ENCODE measurements at places on chromosomes 13 and 19. TPM values are rescaled to one million over a fixed set of nuclear protein-coding genes. Genes with fewer than 3 reads are reported as not detected.

BCAM gene
- not detected for total RNA-seq

LIM2 gene
- not detected for total RNA-seq

- no peak overlapping the region for H3K27ac ChIP-seq
- no peaks in the 10 kb centered on the region for H3K36me3 ChIP-seq
Measured at GRCh38 chr13:95608640-95609323, 35.7 kb downstream of the DZIP1 start.

NUP58 gene
- 83.0 TPM for total RNA-seq

RAX2 gene
- not detected for total RNA-seq

- H3K27ac ChIP-seq = no peak overlapping the region
- no peak for DNase-seq
- peaks cover 13% of the 10 kb centered on the region for H3K36me3 ChIP-seq
- peaks cover 2% of the 10 kb centered on the region for H3K4me1 ChIP-seq
Measured at GRCh38 chr13:112831196-112831595, 137.8 kb upstream of the MCF2L start.

ECSIT gene
- 37.1 TPM for total RNA-seq

DNA sequence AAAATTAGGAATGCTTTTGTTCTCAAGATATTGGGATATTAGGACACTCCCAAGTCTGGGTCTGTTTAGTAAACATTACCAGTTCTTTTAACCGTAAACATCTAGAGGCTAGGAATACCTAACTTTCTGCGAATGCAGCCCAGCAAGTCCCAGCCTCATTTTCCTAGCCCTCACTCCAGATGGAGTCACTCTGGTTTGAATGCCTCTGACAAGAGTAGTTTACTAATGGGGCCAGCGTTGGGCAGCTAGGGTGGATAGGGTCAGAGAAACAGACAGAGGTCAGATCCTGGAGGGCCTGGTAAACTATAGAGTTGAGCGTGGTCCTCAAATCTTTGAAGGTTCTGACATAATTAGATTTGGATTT is 53.6 kb downstream of the WDFY2 start:
- peaks cover 2% of the 10 kb centered on the region for H3K36me3 ChIP-seq
- H3K27me3 ChIP-seq = no peaks in the 10 kb centered on the region
- no peak overlapping the region for H3K4me3 ChIP-seq

ZNF709 gene
- 5.0 TPM for total RNA-seq

MYO1F gene
- 332 TPM for total RNA-seq

DNA sequence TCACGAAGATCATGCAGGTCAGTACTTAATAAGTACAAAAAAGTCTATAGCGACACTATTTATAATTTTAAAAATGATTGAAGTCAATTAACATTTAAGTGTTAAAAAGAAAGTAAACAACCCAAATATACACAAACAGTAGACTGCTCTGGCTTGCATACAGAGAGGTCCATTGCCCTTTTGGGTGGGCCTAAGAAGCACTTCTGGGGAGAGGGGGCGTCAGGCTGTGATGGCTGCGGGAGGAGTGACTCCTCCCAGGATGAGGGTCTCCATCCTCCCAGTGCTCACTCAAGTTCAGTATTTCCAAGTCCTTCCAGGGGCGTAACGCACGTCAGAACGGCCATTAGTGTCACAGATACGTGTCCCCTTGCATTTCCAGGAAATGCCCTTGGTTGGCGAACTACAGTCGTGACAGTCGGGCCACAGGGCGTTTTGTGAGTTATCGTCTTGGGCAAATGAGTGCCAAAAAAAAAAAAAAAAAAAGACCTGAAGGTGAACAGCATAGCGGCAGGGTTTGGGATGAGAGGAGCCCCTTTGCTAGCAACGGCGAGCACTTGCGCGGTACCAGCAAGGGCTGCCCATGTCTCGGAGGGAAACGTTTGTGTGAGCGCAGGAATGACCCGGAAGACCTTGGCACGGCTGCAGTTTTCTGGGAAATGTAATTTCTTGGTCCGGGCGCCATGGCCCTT is at the start of gene SCGB2B2:
Gene SCGB2B2 (minus strand): TSS at position 463 of the 689 bp plus-strand sequence. CDS start 82,596 bp downstream, outside the sequence.
- peak within 1 kb of the TSS; percentile 92 for H3K27ac ChIP-seq
- H3K36me3 ChIP-seq = peaks cover 45% of the 10 kb centered on the region
- DNase-seq = peak; percentile 69
- H3K4me1 ChIP-seq = peaks cover 11% of the 10 kb centered on the region
- peaks cover 4% of the 10 kb centered on the region for H3K27me3 ChIP-seq
- H3K4me3 ChIP-seq = peak within 1 kb of the TSS; percentile 91

DNA sequence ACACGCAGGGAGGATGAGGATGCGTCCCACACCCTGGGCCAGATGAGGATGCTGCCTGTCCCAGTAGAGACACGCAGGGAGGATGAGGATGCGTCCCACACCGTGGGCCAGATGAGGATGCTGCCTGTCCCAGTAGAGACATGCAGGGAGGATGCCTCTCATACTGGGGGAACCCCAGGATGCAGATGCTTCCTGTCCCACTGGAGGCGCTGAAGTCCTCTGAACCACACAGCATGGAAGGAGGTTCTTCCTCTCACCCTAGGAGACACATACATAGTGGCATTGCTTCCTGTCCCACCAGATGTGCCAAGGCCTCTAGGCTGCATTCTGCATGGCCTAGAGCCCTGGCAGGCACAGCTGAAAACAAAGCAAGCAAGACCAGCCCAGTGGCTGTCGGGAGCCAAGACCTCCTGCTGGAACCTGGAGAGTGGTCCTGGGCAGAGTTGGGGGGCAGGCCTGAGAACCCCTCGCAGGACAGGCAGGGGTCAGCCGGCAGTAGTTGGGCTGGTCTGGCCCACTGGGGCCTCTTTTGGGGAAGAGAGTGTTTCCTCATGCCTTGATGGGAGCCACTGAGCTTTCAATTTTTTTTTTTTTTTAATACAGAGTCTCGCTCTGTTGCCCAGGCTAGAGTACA is 4.3 kb downstream of the HPN start:
- no peaks in the 10 kb centered on the region for H3K36me3 ChIP-seq
- no peak overlapping the region for H3K4me3 ChIP-seq
- H3K27me3 ChIP-seq = no peaks in the 10 kb centered on the region
- peaks cover 16% of the 10 kb centered on the region for H3K4me1 ChIP-seq
- no peak overlapping the region for H3K27ac ChIP-seq

CEACAM20 gene
- not detected for total RNA-seq

DNA sequence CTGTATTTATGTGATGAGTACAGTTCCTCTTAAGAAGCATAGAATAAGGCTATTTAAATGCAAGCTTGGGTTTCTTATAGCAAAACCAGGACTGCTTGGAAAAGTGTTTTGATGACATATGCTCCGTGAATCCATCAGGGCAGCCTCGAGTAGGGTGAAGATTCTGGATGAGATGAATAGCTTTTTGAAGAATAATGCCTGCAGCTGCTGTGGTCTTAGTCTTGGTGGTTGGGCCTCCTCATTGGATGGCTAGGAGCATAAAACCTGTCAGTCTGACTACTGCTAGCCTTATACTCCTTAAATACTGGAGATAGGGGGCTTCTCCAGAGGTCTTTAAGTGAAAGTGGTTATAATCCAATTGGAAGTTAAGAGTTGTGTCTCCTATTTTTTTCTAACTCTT is 704.3 kb downstream of the FGF9 start:
- no peaks in the 10 kb centered on the region for H3K36me3 ChIP-seq
- H3K27ac ChIP-seq = no peak overlapping the region
- no peaks in the 10 kb centered on the region for H3K27me3 ChIP-seq
- no peak for DNase-seq
- no peak overlapping the region for H3K4me3 ChIP-seq
- no peaks in the 10 kb centered on the region for H3K4me1 ChIP-seq

DNA sequence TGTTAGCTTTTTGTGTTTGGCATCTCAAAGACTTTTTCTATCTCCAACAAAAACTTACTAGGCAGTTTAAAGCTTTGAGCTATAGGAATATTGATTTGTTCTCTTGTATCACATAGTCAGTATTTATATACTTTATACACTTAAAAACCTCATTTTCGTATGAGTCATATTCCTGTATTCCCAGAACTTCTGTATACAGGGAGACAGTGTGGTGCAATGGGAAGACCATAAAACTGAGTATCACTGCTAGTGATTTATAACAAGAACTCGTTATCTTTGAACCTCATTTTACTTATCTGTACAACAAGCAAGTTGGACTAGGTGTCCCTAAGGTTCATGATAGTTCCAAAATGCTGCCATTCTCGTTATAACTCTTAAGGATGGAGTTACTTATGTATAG is 6.3 kb downstream of the GPR180 start:
- H3K4me3 ChIP-seq = no peak overlapping the region
- peaks cover 31% of the 10 kb centered on the region for H3K36me3 ChIP-seq
- H3K4me1 ChIP-seq = peaks cover 25% of the 10 kb centered on the region
- no peak for DNase-seq
- no peaks in the 10 kb centered on the region for H3K27me3 ChIP-seq
- H3K27ac ChIP-seq = no peak overlapping the region

IGFL2 gene
- not detected for total RNA-seq

COX6B1 gene
- total RNA-seq = 407 TPM

DNA sequence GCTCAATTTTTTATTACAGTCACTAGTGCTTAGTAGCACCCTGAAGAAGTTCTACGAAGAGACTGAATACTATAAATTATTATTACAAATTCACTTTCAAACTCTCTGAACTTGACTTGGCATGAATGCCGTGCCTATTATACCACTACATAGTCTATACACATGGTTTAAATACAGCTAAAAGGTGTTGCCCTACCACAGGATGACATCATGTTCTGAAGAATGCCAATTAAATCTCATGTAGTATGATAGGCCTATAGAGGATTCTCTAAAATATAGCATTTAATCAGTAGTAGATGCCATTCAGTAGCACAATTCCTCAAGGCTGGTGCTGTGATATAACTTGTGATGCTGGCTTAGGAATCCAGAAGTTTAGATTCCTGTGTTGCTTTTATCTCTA is 16.7 kb upstream of the POSTN start:
- no peaks in the 10 kb centered on the region for H3K36me3 ChIP-seq
- H3K4me3 ChIP-seq = no peak overlapping the region
- H3K27ac ChIP-seq = no peak overlapping the region
- no peak for DNase-seq
- H3K27me3 ChIP-seq = no peaks in the 10 kb centered on the region

FCAR gene
- total RNA-seq = not detected

DNA sequence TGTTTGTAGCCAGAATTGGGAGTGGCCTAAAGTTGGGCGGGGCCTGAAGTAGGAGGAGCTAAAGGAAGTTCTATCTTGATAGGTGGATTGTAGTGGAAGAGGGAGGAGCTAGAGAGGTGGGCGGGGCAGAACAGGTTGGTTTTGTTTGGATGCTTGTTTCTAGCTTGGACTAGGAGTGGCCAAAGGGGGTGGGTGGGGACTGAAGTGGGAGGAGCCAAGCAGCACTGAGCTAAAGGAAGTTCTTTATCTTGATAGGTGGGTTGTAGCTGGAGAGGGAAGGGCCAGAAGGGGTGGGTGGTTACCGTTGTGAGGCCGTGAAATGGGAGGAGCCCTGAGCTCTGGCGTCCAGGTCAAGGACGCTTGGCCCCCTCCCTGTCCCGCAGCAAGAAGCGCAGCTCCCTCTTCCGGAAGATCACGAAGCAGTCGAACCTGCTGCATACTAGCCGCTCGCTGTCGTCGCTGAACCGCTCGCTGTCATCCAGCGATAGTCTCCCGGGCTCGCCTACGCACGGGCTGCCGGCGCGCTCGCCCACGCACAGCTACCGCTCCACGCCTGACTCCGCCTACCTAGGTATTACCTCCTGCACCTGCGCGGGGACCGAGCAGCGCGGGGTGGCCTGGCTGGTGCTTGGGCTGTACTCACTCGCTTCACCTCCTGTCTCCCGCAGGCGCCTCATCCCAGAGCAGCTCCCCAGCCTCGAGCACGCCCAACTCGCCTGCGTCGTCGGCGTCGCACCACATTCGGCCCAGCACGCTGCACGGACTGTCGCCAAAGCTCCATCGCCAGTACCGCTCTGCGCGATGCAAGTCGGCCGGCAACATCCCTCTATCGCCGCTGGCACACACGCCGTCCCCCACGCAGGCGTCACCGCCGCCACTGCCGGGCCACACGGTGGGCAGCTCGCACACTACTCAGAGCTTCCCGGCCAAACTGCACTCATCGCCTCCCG is 8.0 kb downstream of the DNASE2 start:
- no peak overlapping the region for H3K27ac ChIP-seq
- peak overlapping the region; percentile 37 for H3K4me3 ChIP-seq
- H3K4me1 ChIP-seq = peaks cover 6% of the 10 kb centered on the region
- H3K36me3 ChIP-seq = peaks cover 27% of the 10 kb centered on the region
- no peaks in the 10 kb centered on the region for H3K27me3 ChIP-seq

DNA sequence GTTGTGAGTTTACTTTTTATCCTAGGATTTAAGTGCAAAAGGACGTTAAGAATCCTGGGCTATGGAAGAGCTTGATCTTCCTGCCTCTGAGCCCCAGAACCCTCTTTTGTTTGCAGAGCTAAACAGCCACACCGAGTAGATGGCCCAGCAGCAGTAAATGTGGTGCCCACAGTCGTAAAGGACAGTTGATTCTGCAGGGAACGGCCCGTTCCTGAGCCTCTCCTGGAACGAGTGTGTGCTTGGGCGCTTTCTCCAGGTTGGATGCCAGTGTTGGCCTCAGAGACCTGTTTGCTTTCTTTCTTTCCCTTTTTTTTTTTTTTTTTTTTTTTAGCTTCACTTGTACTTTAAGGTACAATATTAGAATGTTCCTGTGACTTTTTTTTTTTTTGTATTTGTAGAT is 41.7 kb downstream of the SPATA13 start:
- DNase-seq = no peak
- H3K27me3 ChIP-seq = no peaks in the 10 kb centered on the region
- no peak overlapping the region for H3K27ac ChIP-seq
- H3K4me1 ChIP-seq = peaks cover 32% of the 10 kb centered on the region
- peaks cover 20% of the 10 kb centered on the region for H3K36me3 ChIP-seq
- H3K4me3 ChIP-seq = no peak overlapping the region

ZNF723 gene
- not detected for total RNA-seq

DNA sequence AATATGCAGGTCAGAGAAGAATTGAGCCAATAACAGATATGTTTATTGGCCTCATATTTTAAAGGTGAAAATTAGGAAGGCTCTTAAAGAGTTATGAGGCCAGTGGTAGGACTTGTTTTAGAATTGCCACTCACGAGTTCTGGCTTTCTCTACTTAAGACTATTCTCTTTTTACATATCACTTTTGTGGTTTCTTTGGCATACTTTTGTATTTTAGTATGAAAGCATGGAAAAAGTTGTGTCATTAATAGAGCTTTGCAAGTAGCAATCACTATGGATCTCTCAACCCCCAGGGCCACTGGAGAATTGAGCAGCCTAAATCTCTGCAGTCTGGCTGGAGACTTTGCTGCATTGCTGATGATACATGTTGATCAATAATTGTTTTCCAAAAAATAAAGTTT is 64.6 kb upstream of the SOX21 start:
- H3K4me1 ChIP-seq = no peaks in the 10 kb centered on the region
- no peak for DNase-seq
- H3K4me3 ChIP-seq = no peak overlapping the region
- H3K27ac ChIP-seq = no peak overlapping the region
- no peaks in the 10 kb centered on the region for H3K36me3 ChIP-seq

GRCh38 chr13:55615081-55615480 is 1525.6 kb upstream of the PRR20A start:
- no peak overlapping the region for H3K27ac ChIP-seq
- no peak for DNase-seq
- H3K4me3 ChIP-seq = no peak overlapping the region
- no peaks in the 10 kb centered on the region for H3K36me3 ChIP-seq
- no peaks in the 10 kb centered on the region for H3K27me3 ChIP-seq
- H3K4me1 ChIP-seq = no peaks in the 10 kb centered on the region

FGF9 gene
- total RNA-seq = 1.9 TPM
